Stimulated activated CD4-positive, alpha-beta T cell treated with anti-CD3 and anti-CD28 coated beads, TNF-alpha, amount 100 ng/mL, for 48 hours (primary cell): ENCODE measurements at places on chromosomes 11 and 22.

- no peak for DNase-seq
Measured at GRCh38 chr22:23673050-23673620, 17.7 kb upstream of the RGL4 start.

- DNase-seq: no peak
Measured at GRCh38 chr22:44821741-44822475, 69.5 kb downstream of the ARHGAP8 start.

DNA sequence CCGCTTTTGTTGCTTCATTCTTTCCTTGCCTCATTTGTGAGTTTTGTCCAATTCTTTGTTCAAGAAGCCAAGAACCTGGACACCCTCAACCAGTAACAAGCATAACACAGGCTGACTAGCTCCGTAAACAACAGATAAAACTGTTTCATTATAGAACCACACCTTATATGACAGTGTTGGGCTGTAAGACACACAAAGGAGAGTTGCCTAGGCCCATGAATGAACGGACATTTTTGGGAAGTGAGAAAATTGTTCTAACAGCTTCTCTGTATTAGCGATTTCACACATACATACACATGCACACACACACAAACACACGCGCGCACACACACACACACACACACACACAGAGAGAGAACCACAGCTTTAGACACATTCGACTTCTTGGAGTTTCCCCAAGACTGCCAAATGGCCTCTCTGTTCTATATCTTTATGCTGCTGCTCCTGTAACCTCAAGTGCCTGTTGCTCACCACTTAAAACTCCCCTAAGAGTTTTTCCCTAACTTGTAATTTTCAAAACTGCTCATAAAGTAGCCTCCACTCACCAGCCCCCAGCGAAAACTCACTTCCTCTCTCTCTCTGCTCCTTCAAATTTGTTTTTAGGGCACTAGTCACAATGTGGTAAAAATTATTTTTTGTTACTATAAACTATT is 35.9 kb downstream of the CTSC start:
- no peak for DNase-seq

DNA sequence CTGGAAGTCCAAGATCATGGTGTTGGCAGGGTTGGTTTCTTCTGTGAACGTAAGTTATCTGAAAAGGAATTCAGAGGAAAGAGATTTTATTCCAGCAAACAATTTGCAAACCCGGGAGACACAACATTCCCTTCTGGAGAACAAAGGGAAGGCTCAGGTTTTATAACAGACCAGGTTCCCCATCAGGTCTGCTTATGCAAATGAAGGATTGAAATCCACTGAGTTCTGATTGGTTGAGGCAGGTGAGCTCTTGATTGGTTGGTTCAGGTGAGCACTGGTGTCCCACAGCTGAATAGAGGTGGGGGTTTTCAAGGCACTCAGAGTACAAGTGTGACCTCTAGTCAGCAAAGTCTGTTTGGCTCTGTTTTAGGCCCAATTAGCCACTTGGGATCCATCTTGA is 1306.8 kb downstream of the TBC1D22A start:
- DNase-seq: no peak

- no peak for DNase-seq
Measured at GRCh38 chr11:58629857-58630256, 7.4 kb downstream of the CNTF start.

GRCh38 chr11:76313913-76314740 is 66.8 kb downstream of the THAP12 start:
- DNase-seq: no peak
